ENCODE measurements at places on chromosomes 7 and 10.

GRCh38 chr7:8176370-8177081 lies 85.4 kb downstream of the ICA1 start:
- peak; percentile 81 for DNase-seq

DNA sequence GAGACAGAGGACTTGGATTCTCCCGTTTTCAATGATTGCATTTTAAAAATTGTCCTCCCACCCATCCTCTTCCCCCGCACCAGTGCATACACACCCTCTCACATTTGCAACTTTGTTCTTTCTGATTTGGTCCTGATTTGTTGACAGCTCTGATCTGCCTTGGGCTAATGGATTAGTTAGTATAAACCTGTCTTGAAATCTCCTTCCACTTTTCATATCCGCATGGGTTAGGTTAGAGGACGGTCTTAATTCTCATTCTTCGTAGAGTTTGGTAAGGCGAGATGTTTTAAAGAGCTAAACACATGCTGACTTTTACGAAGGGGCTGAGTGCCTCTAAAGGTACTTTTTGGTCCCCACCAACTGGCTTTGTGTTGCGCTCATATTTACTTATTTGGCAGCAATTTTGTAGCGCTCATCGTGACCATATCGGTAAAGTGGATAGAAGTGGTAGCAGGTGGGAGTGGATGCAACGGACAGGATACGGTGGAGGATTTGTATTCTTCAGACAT lies 1.1 kb downstream of the AHR start:
- no peak for DNase-seq

DNA sequence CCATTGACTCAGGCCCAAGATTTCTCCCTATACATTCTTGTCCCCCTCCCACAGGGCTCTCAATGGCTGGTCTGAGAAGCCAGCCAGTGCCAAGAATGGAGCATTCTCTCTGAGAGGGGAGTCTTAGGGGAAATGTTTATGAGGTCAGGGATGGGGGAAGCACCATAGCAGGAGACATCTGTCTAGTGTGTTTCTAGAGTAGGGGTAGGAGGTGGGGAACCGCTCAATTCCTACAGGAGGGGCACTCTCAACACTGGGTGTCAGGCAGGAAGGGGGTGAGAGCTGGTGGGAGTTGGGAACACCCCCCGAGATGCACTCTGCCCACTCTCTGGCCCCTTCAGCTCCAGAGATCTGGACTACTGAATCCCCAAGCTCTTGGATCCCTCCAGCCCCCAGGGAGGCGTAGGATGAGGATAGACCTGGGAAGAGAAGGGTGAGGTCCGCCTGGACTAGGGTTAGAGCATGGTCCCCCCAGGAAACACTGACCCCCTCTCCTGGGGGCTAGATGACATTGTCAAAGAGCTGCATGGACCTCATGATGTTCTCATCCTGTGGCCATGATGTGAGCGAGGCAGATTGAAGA lies 8.7 kb upstream of the OGA start:
- DNase-seq = no peak

DNA sequence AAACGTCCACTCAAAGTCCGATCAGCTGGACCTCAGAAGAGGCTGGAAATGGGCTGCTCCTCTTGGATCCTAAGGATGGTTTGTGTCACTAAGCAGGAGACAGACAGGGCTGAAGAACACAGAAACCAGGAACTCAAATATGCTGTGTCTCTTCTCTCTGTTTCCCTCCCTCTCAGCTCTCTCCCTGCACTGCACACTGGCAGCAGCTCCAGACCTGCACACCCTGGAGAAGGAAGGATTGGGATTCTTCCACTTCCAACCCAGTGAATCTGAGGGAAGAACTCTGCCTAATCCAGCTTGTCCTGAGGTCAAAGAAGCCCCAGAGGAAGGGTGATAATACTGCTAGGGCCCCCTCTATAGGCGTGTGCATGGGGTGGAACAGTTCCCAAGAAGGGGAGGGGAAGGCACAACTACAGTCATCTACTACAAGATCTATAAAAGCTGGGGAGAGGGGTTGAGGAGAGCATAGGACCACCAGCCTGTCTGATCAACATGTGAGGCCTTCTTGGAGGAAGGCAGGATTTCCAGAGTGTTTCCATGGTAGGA lies 22.7 kb upstream of the ZCCHC24 start:
- no peak for DNase-seq

GRCh38 chr10:133009218-133009950 lies 67.0 kb upstream of the CFAP46 start:
- DNase-seq = no peak

GRCh38 chr10:90245623-90246022 lies 544.2 kb downstream of the KIF20B start:
- DNase-seq = no peak

DNA sequence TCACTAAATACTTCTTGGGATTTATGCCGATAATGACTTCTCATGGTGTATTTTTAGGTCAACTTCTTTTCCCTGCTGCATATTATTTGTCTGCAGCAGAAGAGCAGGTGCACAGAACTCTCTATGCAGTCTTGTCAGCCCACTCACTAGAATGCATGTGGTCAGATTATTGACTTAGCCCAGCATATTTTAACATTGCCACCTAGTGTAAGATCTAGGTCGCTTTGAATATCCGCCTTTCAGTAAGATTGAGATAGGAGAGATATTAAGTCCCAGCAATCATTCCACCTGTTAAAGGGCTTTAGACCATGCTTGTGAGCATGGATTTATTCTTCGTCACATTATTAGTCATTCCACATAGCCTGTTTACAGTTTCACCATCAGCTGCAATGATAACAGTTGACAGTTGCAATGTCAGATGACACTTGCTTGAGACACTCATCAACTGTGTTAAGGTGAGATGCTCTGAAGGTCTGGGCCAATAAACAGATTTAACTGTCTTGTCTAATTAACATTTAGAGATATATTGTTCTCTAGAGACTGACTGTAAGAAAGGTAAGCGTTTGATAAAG lies 491.7 kb downstream of the ARL4A start:
- no peak for DNase-seq

- DNase-seq = no peak
Observed at GRCh38 chr10:21269289-21269688, 256.2 kb downstream of the SKIDA1 start.

GRCh38 chr10:122018951-122019413 lies 30.0 kb downstream of the TACC2 start:
- no peak for DNase-seq

- no peak for DNase-seq
Observed at GRCh38 chr7:641269-641671, 85.2 kb upstream of the DNAAF5 start.

DNA sequence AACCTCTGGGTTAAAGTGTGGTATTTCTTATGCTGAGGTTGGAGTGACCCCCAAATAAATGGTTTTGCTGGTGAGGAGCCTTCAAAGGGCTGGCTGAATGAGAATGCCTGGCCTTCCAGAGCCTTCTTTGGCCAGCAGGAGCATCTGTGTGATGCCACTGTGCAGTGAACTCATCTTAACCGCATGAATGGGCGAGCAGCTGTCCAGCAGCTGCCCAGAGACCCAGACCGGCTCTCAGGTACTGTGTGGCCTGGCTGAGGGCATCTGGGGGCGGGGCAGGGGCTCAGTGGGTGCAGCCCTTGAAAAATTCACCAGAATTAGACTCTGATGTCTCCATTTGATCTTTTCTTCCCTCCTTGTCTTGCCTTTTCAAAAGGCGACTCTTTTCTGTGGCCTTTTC lies 59.0 kb downstream of the SYPL1 start:
- no peak for DNase-seq

DNA sequence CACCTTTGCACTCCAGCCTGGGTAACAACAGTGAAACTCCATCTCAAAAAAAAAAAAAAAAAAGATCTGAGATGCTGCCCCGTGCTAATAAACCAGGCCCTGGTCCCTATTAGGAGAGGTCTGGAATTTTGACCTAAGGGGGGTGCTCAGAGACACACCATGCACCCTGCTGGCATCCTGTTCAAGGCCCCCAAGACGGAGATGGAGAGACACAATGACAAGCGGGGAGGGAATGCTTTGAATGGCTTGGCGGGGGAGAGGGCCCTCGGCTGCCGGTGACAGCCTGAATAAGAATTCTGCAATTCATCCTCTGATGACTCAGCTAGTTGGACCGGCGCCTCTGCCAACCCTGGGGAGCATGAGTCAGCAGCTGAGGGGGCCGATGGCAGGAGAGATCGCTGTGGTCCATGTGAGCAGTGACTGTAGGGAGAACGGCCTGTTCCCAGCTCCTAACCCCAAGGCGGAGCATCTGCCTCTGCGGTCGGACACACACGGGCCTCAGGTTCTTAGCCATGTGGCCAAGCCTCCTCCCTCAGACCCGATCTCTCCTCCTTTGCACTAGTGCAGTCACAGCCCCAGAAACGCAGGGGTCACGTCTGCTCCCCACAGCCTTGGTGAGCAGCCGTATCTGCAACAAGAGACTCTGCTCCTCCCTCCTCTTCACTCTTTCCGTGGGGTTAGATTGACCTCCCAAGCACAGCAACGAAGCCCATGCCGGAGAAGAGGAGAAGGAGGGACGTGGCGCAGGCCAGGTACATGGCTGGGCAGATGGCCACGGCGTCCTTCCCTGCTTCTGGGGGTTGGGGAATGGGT lies 14.9 kb downstream of the TRIM56 start:
- no peak for DNase-seq

DNA sequence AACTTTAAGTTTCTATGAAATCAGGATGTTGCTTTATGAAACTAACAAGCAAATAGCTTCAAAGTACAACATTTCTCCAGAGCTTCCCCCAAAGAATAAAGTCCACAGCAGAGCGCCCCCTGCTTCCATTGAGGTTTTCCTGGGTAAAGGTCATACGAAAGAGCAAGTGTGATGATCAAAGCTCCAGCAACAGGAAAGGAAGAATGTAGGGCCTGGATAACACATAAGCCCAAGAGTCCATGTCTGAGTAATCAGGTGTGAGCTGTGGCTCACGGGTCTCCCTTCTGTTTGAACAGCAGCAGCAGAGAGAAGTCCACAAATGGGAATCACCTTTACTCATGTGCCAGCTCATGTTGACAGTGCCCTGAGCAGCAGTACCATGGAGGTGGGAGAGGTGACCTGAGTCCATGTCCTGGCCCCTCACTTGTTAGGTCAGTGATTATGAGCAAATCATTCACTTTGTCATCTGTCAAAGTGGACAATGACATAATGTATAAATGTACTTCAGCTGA lies 50.5 kb downstream of the MRPL32 start:
- no peak for DNase-seq

DNA sequence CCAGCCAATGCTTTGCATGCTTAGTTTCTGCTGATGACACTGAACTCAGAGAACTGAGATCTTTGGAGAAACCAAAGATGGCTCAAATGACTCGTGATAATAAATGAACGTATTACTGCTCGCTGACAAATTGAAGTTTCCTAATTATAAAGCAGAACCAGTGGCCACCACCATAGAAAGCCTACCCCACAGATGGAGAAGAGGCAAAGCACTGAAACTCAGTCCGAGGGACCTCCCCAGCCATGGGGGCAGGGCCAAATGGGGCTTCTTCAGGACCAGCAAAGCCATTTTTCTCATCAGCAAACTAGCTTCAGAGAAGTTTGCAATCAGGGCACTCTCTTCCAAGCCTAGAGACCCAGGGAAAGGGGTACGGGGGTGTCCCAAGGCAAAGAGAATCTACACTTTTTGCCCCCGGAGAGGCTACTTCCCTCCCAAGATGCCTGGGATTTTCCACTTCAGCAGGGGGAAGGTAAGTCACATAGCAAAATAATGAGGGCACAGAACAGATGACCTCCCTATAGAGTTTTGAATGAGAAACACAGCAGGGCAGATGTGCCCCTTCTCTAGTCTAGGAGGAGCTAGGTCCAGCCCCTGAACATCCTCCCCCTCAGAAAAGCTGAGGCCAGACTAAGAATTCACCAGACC lies 4.3 kb upstream of the IL6 start:
- no peak for DNase-seq

DNA sequence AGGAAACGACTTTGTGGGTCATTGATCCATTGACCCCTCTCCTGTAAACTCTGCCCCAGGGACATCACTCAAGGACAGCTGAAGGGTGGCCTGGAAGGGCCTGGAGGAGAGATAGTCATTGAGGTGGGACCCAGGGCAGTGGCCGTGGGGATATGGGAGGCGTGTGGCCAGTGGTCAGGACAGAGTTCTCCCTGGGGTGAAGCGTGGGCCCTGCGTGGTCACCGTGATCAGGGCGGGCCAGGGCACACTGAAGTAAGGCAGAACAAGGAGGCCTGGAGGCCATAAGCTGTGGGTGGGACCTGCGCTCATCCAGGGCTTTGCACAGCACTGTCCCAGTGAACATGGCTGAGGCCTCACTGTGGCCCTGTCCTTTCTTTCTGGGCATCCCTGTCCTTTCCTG lies 177.9 kb downstream of the ZNF248 start:
- no peak for DNase-seq

- no peak for DNase-seq
Observed at GRCh38 chr7:22668971-22669401, 58.0 kb upstream of the IL6 start.

Measured in Jurkat, Clone E6-1 (cell line).